Stimulated activated CD8-positive, alpha-beta memory T cell treated with anti-CD3 and anti-CD28 coated beads, Interleukin-12 subunit alpha, Interleukin-12 subunit beta, amount 100 ng/mL, for 4 hours (primary cell): ENCODE measurements at places on chromosomes 6 and 20.

GRCh38 chr20:19649041-19649440, 109.0 kb upstream of the RIN2 start:
- no peak for DNase-seq

GRCh38 chr6:4732691-4733315, 43.4 kb upstream of the CDYL start:
- no peak for DNase-seq

DNA sequence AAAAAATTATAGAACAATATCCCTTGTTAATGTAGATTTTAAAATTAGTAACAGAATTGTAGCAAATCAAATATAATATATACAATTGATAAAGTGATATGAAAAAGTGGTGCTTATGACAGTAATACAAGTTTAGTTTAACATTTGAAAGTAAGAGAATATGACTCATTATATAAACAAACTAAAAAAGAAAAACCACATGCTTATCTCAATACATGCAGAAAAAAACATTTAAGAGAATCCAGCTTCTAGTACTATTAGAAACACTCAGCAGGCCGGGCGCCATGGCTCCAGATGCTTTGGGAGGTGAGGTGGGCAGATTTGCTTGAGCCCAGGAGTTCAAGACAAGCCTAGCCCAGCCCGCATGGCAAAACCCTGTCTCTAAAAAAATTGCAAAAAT, 60.7 kb upstream of the LAMA2 start:
- DNase-seq = no peak

DNA sequence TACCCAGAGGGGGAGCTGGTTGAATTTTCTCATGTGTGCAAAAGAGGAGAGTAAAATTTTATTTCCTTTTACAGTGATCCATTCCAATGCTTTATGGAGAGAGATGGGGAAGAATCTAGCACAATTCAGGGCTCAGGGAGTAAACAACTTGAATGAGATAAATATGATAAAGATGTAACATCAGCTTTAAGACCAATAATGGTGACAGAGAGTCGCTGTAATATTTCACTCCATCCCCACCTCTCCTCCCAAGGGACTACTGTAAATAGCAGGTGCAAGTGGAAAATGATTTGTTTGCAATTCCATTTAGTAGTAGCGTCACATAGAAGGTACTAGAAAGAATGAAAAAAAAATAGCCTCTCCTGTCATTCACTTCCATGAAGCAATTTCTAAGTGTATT, 4.8 kb downstream of the CRISP3 start:
- DNase-seq = no peak

GRCh38 chr6:13943943-13944342, 19.2 kb downstream of the RNF182 start:
- no peak for DNase-seq

- DNase-seq = no peak
Observed at GRCh38 chr20:24985802-24986201, 6.7 kb downstream of the APMAP start.

DNA sequence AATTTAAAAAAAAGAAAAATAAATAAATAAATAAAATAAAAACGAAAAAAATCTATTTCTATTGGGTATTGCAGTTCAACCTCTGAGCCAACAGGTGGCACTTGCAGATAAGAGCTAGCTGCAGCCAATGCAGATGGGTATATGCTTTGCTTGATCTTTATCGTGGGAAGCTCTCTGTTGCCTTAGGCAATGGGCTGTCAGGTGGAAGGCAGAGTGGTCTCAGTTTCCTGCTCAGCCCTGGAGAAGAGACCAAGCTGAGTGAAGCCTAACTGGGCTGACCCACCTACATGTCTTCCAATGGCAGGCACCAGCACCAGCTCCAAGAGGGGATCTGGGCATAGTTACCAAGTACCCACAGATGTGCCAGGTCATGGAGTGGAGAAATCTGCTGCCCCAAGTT, 95.0 kb downstream of the AK9 start:
- DNase-seq = no peak

DNA sequence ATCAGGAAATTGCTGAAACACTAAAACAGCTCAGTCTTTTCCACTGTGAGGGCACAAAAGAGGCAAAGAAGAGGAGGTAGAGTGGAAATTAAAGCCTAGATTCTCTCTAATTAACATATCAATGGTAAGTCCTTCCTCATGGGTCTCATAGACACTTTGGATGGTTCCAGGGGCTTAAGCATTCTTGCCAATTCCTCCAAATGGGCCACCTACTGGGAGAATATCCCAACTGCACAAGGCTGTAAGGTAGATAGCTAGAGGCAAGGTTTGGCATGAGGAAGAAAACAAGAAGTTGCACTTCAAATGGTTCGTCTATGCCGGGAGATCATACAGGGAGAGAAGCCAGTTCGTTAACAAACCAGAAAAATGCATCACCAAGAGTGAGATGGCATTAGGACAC, 107.6 kb upstream of the KHDRBS2 start:
- DNase-seq = no peak

DNA sequence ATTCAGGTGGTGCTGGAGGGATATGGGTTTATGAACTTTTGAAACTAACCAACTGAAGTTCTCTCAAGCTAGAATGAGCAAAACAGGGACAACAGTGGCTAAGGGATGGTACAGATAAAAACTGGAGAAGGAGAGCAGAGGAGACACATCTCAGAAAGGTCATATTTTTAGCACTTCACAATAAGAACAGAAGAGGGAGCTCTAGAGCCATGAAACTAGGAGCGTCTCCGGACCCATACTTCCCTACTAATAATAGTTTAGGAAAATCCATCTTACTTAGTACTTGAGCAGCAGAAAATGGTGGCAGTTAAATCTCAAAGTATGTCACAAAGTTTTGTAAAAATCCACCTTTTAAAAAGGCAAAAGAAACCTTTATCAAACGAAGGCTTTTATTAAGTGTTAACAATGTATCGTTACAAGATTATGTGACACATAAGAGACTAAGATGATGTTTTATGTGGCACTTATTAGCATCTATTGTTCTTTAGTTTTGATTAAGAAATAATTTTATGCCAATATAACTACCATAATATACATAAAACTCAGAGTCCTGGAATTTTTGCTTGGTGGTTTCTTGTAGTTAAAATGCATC, 278.6 kb downstream of the TBC1D32 start:
- no peak for DNase-seq

DNA sequence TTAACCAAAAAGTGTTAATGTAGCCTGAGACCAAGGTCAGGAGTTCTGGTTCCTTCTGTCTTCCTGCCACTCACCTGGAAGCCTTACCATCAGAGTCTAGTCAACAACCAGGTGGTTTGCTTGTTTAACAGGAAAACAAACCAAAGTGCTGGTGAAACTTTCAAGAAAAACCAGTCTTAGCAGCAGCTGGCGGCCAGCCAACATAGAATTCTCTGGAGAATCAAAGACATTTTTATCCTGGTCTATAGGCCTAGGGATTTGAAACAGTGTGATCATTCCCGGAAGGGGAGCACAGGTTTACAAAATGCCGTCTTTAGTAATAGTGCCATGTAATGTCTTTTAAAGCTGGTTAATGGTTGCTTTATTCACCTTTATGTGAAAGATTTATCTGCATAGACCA, 146.6 kb upstream of the AKIRIN2 start:
- no peak for DNase-seq

GRCh38 chr6:16130932-16131387, 2.1 kb downstream of the MYLIP start:
- DNase-seq = no peak

DNA sequence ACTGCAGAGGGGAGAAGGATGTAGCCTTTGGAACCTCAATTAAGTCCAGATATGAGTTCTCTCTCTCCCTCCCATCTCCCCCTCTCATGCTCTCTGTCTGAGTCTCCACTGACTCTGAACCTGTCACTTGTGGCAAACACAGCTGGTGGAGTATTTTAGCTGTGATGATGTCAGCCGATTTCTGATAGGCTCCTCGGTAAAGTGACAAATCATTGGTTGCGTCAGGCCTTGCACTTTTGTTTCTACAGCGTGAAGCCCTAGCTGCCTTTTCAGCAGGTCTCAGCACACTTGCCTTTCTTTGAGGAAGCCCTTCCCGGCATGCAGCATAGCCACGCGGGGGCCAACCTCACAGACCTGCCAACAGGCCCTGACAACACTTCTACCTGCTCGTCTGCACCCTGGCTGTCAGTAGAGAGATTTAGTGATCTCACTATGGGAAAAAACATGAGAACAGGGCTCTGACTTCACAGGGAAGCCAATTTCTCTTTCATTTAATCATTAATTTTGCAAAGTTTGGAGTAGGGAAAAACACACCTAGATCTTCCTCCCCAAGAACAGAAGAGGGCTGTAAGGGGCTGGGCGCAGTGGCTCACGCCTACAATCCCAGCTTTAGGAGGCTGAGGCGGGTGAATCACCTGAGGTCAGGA, 84.4 kb downstream of the GMPR start:
- DNase-seq = peak; percentile 60

DNA sequence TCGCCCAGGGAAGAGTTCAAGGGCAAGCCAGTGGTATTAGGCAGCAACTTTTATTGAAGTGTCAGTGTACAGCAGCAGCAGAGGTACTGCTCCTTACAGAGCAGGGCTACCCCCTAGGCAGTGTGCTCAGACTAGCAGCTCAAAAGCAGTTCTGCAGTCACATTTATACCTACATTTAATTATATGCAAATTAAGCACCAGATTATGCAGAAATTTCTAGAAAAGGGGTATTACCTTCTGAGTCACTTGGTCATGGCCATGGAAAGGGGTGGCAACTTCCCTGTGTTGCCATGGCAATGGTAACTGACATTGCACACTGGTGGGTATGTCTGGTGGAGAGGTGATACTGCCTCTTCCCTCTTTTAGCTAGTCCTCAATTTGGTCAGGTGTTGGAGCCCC, 2.1 kb upstream of the ZKSCAN4 start:
- DNase-seq = no peak

GRCh38 chr20:32718749-32719348, 24.4 kb downstream of the COMMD7 start:
- no peak for DNase-seq

- no peak for DNase-seq
Observed at GRCh38 chr6:167398214-167399050, 73.5 kb downstream of the TTLL2 start.

DNA sequence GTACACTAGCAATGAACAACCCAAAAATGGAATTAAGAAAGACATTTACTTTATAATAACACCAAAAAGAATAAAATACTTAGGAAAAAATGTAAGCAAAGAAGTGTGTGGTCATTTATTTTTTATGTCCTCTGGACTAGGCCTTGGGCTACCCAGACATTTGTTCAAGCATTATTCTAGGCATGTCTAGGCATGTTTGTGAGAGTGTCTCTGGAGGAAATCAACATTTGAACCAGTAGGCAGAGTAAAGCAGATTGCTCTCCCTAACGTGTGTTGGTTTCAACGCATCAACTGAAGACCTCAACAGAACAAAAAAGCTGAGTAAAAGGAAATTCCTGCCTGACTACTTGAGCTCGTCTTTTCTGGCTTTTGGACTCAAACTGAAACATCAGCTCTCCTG, 84.5 kb downstream of the ANKEF1 start:
- no peak for DNase-seq

DNA sequence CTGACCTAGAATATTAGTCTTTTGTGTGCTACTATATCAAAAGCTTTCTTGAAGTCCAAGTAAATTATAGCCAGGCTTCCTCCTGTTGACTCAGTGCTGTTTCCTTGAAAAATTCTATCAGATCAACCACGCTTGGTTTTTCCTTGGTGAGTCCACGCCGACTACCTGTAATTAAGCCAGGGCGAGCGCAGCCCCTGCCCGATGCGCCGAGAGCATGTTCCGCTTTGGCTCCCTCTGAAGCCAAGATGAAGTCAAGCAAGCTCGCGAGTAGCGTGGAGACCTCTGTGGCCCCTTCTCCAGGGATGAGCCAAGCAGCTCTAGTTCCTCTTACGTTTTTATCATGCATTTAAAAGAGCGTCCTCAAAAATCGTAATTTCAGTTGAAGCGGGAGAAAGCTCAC, 641.2 kb downstream of the CDH26 start:
- no peak for DNase-seq

GRCh38 chr6:137866914-137867684, at the start of gene TNFAIP3:
Gene TNFAIP3 (plus strand): TSS chr6:137867259. CDS start chr6:137871228, 3,969 bp downstream.
- peak; percentile 93 for DNase-seq

DNA sequence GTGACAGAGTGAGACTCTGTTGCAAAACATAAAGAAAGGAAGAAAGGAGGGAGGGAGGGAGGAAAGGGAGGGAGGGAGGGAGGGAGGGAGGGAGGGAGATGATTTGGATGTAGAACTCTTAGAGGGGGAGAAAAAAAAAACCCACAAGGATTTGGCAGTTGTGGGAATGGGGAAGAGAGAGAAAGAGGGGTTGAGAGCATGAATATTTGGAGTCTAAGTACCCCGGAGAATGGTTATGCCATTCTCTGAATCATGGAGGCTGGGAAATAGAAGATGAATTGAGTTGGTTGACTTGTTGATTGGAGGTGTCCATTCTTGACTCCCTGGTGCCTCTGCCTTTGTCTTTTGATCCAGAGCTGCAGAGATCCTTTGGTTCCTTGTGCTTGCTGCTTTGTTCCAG, 35.7 kb downstream of the RALY start:
- DNase-seq = no peak

GRCh38 chr6:118714756-118715155, 63.4 kb upstream of the CEP85L start:
- no peak for DNase-seq

DNA sequence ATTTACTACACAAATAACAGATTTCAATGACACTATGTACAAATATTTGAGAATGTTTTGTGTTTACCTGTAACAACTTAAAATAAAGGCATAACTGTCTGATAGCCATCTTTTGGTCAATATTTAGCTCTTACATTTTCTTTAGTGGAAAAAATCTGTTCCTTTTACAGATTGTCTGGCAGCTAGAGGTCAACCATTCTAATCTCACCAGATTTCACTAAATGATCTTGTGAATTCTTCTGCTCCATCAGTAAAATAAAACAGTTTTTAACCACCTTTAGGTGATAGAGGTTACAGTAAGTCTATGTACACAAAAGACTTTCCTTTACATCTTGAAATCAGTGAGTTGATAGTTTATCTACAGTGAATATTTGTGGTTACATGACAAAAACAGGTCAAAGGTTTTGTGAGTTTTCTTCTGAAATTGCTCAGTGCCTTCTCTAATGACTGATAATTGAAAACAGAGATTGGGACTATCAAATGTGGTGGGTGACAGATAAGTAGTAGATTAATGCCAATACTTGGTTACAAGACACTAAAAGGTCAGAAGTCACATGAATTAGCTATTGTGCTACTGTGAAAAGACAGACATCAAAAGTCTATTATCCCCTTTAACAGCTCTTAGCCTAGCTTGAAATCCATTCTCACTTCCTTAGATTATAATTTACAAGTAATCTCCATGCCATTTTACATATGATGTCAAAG, 47.4 kb downstream of the BMP5 start:
- no peak for DNase-seq

DNA sequence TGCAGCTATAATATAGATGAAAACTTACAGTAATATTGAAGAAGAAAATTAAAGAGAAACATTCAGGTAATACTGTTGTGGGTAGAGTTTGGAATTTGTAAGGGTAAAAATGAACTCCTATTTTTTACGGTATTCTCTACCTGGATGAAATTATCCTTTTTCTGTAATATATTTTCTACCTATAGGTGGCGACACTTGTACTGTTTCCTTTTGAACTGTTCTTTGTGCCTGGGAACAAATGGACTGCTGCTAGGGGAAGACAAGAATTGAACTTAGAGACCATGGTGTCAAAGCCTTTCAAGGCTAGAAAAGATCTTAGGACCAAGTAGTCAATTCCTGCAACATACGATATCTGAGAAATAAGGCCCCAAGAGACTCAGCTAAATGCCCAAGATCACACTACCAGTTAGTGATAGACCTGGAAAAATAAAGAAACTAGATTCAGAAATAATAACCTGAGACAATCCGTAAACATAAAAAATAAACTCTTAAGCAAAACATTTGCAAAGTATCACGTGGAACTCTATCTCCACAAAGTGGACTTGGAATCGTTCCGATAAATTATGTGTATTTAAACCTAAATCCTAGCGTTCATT, 383.8 kb downstream of the TFAP2A start:
- no peak for DNase-seq
